ENCODE measurements at places on chromosomes 11 and 22.

DNA sequence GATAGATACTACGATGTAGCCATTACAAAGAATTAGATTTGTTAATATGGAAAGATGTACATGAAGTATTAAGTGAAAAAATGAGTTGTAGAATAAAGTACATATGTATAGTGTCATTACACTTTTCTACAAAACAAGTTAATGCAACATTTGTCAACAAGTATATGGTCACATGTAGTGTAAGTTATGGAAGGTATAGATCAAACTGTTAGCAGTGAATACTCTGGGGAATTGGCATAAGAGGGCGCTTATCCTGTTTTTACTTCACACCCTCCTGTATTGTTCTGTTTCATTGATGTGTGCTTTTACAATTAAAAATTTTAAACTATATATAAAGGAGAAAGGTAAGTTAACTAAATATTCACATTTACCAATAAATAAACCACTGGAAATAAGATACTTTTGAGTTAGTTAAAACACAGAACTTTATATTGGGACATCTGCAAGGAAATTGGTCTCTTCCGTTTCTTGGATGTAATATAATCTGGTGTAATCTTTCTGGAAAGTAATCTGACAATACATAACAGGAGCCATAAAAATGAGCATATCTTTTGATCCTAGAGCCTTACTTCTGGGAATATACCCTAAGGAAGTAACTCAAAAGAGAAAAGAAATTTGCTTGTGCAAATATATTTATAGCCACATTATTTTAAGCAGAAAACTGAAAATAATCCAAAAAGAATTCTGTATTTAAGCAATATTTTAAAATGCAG, 34.5 kb downstream of the CSTPP1 start:
- no peak for DNase-seq

DNA sequence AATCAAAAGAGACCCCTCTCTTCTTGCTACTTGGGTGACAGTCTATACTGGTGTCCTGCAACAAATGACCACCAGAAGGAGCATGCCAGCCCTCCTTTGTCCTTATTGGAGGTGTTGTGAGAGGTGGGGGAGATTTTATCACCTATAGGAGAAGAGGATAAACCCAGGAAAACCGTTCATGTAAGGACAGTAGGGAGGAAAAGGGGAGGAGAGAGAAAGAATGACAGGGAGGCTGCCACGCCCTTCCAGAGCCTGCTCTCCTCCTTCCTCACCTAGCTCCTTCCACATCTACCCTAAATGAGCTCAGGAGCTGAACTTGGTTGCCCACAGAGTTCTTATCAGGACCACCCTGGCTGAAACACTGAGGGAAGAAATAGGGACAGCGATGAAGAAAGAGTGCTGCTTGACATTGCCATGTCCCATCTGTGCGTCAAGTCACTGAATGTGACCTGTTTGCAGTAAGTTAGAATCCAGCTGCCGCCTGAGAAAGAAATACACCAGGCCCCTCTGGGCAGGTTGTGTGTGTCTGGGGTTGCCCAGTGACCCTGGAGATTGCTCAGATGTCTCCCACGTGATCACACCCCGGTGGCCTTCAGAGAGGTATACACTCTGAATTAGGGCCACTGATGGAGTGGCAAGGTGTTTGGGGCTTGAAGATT, 40.4 kb upstream of the ETS1 start:
- DNase-seq, result no peak

GRCh38 chr11:107679255-107680024, 32.4 kb downstream of the SLN start:
- no peak for DNase-seq

DNA sequence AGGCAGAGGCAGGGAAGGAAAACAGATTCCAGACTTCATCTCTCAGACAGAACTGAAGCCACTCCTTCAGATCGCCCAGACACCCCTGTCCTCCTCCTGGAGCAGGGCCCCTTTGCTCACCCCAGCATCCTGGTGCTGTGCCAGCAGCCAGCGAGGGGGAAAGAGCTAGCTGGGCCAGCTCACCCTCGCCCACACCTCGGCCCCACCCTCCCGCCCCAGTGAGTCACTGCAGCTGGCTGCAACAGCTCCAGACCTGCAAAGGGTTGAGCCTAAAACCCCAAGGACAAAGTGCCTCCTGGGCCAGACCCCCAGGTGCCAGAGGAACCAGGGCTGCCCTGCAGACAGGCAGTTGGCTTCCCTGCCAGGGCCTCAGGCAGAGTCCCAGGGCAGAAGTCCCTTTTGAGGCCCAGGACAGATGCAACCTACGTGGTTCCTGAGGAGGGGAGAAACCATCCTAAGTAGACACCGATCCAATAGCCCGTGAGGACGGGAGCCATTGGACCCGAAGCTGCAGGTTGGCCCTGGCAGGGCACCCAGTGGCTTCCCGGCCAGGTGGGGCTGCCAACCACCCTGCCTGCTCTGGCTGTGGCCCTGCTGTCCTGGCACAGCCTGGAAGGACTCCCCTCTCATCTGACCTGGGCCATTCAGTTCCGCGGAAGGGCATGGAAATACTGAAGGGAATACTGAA, 7.2 kb downstream of the AHNAK start:
- DNase-seq, result peak; percentile 88

- peak; percentile 34 for DNase-seq
These were observed 414 bp upstream of the PNPLA3 start for GRCh38 chr22:43923191-43923590.

DNA sequence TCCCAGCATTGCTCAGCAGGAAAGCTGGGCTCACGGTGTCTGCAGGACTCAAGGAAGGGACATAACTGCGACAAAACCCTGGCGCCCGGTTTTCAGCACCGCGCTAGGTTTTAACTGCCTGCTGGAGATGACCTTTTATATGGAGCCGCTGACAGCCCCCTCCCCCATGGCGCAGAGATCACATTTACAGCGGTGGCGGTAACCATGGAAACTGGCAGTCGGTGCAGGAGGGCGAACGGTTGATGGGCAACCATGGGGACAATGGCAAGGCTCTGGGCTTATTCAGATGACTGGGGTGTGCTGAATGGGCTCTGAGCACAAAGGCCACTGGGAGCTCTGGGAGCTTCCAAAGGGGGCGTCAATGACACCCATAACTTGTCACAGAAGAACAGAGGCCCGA, 37.2 kb downstream of the CELSR1 start:
- DNase-seq, result no peak

GRCh38 chr11:113553235-113553634, 78.0 kb upstream of the DRD2 start:
- peak; percentile 96 for DNase-seq

Measured in H4 (cell line).